CD4-positive, alpha-beta T cell treated with Interleukin-6 at 100 ng/mL for 8 hours (primary cell): ENCODE measurements at places on chromosomes 7 and 10.

GRCh38 chr10:30705625-30706149 is 76.1 kb upstream of the LYZL2 start:
- DNase-seq: peak; percentile 9

DNA sequence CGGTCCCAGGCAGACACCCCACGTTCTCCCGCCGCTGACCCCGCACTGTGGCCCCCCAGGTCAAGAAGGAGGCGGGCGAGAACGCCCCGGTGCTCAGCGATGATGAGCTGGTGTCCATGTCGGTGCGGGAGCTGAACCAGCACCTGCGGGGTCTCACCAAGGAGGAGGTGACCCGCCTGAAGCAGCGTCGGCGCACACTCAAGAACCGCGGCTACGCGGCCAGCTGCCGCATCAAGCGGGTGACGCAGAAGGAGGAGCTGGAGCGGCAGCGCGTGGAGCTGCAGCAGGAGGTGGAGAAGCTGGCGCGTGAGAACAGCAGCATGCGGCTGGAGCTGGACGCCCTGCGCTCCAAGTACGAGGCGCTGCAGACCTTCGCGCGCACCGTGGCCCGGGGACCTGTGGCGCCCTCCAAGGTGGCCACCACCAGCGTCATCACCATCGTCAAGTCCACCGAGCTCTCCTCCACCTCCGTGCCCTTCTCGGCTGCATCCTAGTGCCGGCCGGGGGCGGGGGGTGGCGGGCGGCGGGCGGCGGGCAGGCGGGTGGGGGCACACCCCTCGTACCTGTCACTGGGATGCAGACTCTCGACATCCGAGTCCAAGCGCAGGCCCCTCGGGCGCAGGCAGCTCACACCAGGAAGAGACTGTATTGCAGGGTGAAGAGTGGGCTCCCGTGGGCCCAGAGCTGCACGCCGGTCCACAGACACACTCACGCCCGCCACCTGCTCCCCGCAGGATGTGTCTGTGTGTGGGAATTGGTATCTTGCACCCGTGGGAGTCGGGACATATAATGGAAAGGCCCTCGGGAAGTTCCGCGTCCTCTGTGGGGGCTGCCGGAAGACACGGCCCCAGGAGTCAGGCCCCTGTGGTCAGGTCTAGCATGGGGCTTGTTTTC is 9.6 kb downstream of the MAFK start:
- DNase-seq: no peak

DNA sequence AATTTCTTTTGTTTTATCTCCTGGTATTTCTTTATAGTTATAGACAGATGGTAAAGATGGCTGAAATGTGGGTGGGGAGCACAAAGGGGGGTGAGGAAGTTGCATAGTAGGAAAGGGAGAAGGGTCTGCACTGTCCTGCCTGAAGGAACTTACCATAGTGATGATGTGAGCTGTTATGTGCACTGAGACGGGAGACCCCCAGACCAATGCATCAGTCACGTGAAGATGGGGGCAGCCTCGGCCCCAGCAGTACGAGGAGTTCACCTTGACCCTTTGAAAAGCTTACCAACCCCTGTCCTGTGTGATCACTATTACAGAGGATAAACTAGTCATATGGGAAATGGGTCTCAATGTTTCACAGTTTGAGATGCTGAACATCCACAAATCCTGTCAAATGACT is 316.3 kb downstream of the TNS3 start:
- no peak for DNase-seq

DNA sequence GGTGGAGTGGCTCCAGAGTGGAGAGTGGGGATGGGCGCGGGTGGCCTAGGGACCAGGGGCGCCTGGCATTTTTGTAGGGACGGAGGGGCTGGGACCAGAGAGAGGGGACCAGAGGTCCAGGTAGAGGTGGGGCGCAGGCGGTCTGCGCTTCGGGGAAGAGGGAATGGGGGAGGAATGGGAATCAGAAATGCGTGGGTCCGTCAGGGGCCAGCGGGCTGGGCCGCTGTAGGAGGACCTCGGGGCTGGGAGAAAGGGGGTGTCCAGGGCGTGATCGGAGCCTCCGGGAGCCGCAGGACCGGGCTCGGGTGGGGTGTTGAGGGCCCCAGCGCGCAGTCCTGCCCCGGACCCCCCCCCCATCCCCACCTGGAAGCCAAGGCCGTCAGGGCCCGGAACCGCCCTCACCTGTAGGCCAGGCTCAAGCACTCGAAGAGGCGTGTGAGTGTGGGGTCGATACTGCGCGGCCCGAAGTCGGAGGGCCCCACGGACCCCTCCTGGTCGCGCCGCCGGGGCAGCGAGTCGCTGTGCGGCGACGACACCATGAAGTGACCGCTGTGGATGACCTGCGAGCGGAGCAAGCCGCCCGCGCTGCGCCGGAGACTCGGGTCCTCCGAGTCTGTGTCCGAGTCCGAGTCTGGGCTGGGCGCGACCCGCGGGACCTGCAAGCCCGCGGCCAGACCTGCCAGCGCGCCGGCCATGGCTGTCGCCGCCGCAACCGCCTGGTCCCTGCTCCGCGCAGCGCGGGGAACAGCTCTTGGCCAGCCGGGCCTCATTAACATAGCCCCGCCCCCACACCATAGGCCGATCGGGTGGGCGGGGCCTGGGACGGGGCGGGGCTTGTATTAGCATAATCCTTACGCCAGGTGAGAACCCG is at the start of gene MLXIPL:
Gene MLXIPL, minus strand, starts transcription at position 725 of the 871 bp plus-strand sequence. Its CDS starts 30 bp downstream, at position 695.
- DNase-seq: peak; percentile 23

- DNase-seq: peak; percentile 52
These were observed 9.4 kb downstream of the SH3PXD2A start for GRCh38 chr10:103845972-103846371.

- no peak for DNase-seq
These were observed 198.3 kb downstream of the BAMBI start for GRCh38 chr10:28875549-28876081.

GRCh38 chr10:1408651-1409367 is 328.5 kb downstream of the ADARB2 start:
- DNase-seq: no peak

DNA sequence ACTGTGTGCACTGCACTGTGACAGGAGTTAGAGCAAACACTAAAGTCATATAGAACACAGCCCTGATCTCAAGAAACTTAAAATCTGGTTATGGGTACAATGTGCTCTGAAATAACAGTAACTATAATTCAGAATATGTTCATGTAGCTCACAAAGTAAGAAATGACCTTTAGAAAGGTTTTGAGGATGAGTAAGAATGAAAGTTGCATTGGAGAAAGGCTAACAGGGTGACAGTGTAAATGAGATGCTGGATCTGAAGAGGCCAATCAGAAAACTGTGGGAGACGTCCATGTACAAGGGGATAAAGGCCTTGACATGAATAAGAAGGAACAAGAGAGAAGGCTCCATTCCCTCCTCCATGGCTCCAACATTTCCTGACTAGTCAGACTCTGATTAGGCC is 124.7 kb downstream of the GRM3 start:
- DNase-seq: no peak

DNA sequence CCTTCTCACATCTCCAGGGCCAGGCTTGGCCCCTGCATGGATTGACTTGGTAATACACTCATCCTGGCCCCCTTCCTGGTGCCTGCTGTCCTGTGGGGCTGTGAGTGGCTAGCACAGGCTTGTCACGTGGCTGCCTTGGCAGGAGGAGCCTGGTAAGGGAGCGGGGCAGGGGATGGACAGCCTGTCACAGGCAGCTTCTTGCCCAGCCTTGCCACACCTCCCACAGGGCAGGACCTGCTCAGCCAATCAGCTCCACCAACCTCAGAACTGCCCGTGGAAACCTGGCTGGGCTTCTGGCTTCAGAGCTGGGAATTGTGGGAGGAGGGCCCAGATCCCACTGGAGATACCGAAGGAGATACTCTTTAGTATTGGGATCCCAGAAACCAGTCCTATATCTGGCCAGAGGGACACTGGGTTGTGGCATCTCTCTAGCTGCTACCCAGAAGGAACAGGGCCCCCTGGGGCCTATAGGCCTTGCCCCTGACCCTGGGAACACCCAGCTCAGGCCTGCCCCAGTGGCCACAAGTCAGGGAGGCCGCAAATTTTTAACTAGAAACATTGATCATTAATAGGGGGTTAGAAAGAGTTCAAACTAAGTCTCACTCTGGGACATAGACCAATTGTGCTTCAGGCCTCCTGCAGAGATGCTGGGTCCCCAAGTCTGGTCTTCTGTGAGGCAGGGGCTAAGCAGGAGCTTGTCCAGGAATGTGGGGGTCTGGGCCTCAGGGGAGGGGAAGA is at the start of gene HOGA1:
Gene HOGA1, plus strand, starts transcription at position 330 of the 738 bp plus-strand sequence. Its CDS starts 315 bp downstream, at position 645.
- DNase-seq: no peak

- DNase-seq: no peak
These were observed 35.3 kb downstream of the PLPP4 start for GRCh38 chr10:120492346-120492745.

GRCh38 chr10:119318411-119319160 is 111.2 kb downstream of the GRK5 start:
- DNase-seq: no peak

DNA sequence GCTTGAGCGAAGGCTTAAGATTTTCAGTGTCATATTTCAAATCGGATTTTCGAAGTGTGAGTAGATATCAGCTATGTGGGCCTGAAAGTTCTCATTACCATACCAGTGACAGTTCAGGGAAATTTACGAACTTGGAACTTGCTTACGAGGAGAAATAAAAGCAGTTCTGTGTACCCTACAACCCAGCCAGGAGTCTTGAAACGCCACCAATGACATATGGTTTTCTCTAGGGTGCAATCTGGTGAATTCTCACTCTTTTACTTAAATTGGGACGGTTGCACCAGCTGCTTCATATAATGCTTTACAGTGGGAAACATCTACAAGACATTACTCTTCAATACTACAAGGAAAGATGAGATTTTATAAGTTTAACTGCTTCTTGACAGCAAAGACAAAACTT is 253.6 kb upstream of the FOXK1 start:
- DNase-seq: no peak
